Stimulated activated CD4-positive, alpha-beta T cell treated with anti-CD3 and anti-CD28 coated beads, Interleukin-1b, Interleukin-23, amount 100 ng/mL, for 1 hour (primary cell): ENCODE measurements at places on chromosomes 5 and 9.

GRCh38 chr5:41093803-41094202 is 22.7 kb upstream of the MROH2B start:
- no peak for DNase-seq

- DNase-seq = no peak
Observed at GRCh38 chr5:150164211-150164980, 2.2 kb upstream of the CDX1 start.

GRCh38 chr5:18944771-18945170 is 1043.2 kb downstream of the CDH18 start:
- DNase-seq = no peak

DNA sequence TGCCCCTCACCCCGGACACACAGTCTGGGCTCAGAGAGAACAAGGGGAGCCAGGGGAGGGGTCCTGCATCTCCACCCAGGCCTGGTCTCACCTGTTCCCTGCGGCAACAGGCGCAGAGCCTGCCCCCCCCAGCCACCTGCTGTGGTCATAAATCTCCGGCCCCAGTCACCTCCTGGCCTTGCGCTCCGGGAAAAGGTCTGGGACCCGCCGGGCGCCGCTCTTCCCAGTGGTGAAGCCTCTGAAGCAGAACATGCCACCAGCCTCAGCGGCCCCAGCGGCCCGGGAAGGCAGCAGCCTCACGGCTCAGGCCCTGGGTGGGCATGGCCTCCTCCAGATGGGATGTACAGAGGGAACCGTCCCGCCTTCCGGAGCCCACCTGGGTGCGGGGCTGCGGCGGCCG is 20.6 kb downstream of the NOTCH1 start:
- no peak for DNase-seq

DNA sequence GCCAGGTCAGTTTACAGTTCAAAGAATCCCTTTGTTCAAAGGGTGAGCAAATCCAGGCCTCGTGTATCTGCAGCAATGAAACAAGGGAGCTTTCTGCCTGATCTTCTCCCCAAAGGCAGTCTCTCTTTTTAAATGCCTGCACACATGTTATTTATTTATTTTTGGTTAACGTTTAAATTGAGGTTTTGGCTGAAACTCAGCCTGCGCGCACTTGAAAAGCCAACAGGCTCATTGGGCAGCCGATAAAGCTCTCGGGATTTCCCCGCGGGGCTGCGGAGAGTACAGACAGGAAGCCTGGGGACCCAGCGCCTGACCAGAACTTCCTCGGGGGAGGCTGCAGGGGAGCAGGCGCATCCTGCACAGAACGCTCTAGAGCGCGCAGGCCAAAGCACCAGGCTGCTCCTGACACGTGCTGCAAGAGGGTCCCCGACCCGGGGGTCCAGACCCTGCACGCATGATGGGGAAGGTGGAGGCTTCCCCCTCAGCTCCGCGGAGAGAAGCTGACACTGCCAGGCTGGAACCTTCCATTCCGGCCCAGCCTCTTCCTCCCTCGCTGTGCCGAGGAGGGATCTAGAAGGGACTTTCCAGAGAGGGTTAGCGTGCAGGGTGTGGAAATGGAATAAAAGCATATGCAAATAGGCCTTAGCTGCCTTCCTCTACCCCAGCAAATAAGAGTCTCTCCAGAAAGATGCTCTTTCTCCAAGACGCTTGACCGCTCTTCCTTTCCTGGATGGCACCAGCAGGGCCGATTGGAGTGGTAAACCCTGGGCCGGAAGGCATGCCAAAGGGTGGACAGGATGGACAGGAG is 46.1 kb downstream of the PTTG1 start:
- DNase-seq = peak; percentile 60

GRCh38 chr9:92720209-92720765 is 44.3 kb downstream of the BICD2 start:
- no peak for DNase-seq

GRCh38 chr9:38051780-38052546 is 17.1 kb downstream of the SHB start:
- DNase-seq = no peak

DNA sequence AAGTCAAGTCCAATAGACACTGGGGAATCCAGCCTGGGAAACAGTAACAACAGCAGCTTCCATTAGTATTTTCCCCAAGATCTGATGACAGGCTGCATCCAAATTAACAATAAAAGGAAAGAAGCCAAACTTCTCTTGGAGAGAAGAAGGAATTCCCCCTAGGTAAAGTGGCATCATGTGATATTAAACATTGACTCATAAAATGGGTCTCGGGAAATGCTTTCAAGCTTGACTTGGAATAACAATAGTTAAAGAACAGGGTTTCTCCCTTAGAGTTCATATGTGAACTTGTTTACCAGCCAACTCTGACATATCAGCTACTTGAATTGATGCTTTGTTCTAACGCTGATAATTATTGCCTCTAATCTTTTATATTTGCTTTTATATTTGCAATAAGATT is 45.4 kb downstream of the ENTREP1 start:
- DNase-seq = no peak

- DNase-seq = no peak
Observed at GRCh38 chr9:82456642-82457041, 468.1 kb downstream of the SPATA31D1 start.

- DNase-seq = no peak
Observed at GRCh38 chr5:97528941-97529340, 345.9 kb upstream of the RIOK2 start.

GRCh38 chr5:179217356-179217755 is 127.9 kb downstream of the ADAMTS2 start:
- no peak for DNase-seq

GRCh38 chr9:116572095-116572748 is 114.9 kb upstream of the TRIM32 start:
- DNase-seq = no peak

DNA sequence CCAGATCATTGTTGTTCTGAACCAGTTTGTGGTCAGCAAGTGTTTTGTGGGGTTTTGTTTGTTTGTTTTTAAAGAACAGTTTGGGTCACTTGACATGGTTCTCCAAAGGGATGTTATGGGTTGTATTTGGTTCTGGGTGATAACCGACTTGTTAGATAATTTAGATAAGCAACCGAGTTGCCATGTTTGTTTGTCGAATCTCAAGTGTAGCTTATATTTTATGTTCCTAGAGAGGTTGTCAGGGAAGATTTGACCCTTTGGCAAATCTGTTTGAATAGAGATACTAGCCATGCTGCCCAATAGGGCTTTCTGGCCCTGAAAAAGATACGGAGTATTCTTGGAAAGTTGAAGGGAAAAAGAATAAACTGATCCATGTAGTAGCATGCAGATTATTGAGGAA is 12.2 kb upstream of the FGF18 start:
- no peak for DNase-seq

DNA sequence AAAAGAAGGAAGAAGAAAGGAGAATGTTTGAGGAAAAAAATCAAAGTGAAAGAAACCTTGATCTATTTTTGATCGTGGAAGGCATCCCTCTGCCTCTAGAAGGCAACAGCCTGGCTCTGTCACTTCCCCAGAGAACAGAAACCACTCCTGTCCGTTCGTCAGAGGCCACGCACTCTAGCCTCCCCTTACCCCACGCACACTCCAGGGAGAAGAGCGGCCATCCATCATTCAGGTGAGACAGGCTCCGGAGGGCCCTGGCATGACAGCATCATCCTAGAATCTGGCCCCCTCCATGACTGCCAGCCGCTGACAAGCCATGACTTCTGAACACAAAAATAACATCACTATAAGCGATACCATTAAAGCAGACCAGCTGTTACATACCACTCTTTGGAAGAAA is 135.8 kb downstream of the ROR2 start:
- no peak for DNase-seq

- DNase-seq = no peak
Observed at GRCh38 chr5:154421868-154422267, 23.9 kb upstream of the SAP30L start.

DNA sequence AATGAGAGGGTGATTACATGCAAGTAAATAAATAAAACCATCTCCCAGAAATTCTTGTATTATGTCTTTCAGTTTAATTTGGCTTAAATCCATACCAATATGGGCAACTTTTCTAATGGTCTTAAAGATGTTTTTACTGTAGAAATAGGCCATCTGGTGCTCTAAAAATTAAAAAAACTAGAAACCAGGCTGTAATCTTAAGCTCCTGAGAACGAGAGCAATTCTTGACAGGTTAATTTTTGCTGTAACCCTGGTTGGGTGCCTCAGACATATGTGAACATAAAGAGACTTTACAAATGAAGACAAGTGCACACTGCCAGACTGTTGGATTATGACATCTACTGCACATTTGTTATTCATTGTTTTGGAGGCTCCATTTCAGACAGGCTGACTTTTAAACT is 246.8 kb upstream of the DAB2 start:
- DNase-seq = no peak

- DNase-seq = no peak
Observed at GRCh38 chr9:113614843-113615648, 151.5 kb downstream of the RGS3 start.

DNA sequence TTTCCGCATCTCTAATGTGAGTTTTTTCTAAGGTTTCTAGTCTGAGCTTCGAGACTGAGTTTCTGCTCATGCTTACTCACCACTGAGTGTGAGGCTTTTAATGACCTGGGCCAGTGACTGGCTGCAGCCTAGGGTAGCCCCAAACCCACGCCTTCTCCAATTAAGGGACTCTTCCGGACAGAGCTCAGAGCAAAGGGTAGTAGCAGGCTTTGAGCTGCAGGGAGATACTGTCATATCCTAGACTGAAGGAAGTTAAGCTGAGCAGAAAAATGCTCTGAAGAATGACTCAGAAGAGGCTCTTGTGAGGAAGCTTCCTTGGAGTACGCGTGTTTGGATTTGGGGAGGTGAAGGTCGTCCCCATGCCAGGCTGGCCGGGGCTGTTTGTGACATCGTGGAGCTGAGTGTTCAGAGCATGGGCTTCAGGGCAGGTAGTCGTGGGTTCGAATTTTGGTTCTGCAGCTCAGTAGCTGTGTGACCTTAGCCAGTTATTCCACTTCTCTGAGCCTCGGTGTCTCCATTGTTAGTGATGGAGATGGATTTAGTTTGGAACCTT is 3.5 kb downstream of the USP20 start:
- no peak for DNase-seq

GRCh38 chr9:5890641-5891040 is at the start of gene MLANA:
Gene MLANA, plus strand, starts transcription at chr9:5890889. Its CDS starts 1,586 bp downstream, at chr9:5892475.
- DNase-seq = no peak

DNA sequence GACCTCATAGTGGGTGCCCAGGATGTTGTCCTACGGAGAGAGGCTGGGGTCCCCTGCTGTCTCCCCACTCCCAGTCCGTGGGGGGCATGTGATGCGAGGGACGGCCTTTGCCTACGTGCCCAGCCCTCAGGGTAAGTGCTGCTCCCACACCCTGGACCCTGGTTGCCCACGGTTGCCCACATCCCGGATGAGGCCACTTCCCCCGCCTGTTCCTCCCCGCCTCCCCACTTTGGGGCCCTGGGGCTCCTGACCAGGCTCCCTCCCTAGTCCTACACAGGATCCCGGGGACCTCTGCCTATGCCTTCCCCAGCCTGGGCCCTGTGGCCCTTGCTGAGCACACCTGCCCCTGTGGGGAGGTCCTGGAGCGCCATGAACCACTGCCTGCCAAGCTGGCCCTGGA is 1.5 kb downstream of the SLC34A1 start:
- no peak for DNase-seq

DNA sequence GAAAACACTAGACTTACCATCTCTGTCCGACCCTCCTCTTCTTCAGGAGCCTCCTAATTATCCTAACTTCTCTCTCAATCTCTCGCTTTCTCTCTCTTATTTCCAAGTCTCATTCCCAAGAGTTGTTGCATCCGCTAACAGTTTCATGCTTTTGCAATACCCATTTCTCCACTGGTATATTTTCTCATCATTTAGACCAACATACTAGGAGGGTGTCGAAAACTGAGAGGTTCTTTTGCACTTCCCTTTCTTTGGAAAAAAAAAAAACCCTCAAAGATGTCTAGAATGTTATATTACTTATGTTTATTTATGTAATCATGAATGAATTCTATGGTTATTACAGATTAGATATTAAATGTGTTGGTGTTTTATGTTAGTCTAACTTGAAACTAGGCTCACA is 35.9 kb downstream of the SPZ1 start:
- no peak for DNase-seq

- no peak for DNase-seq
Observed at GRCh38 chr9:97307091-97307490, 368 bp upstream of the CCDC180 start.

DNA sequence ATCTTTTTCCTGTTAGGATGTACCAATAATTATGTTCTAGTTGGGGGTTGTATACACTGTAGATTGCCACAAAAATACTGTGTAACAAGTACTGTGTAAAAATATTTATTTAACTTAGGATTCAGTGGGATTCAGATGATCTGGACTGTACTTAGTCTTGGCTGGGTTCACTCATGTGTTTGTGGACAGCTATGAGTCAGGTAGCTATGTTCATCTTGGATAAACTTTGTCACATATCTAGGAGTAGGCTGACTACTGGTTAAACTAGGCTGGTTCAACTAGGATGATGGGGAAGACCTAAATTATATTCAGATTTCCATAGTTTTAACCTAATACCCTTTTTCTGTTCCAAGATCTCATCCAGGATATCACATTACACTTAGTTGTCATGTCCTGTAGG is 32.1 kb upstream of the TNFSF15 start:
- DNase-seq = no peak

GRCh38 chr5:67268231-67269021 is 71.8 kb upstream of the CD180 start:
- DNase-seq = no peak

DNA sequence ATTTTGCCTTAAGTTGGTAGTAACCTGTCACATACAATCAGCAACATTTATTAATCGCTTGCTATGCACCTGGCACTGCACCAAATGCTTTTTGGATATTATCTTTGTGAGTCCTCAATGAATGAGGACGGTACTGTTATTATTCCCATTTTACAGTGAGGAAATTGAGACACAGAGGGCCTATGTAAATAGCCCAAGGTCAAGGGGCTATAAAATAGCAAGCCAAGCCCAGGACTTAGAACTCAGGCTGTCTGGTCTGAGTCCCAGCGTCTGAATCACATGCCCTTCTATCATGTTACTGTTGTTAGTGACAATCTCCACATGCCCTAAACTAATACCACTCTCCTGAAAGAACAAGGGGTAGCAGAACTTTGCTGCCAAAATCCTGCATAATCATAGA is 60.0 kb downstream of the ERAP1 start:
- no peak for DNase-seq

- DNase-seq = no peak
Observed at GRCh38 chr5:38776149-38776896, 69.5 kb upstream of the OSMR start.

DNA sequence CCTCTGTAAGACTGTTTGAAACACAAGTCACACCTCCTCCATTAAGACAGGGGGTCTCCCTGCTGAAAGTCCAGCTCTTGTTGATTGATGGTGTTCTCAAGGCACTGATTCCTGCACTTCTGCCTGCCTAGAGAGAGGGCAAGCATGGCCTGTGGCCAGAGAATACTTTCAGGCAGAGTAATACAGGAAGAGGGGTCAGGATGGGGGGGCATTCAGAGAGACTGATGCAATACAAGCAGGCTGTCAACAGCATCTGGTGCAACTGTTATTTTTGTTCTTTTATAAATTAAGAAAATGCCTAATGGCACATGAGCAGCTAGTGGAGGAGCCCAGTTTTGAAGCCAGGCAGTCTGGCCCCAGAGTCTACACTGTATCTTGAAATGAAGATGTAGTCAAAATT is 302.2 kb downstream of the DIRAS2 start:
- no peak for DNase-seq
